ENCODE measurements at places on chromosomes 7 and 10. TPM values are rescaled to one million over a fixed set of nuclear protein-coding genes. Genes with fewer than 3 reads are reported as not detected.

GRCh38 chr7:55022002-55022985 is 3.5 kb downstream of the EGFR start:
- DNase-seq: no peak

DNA sequence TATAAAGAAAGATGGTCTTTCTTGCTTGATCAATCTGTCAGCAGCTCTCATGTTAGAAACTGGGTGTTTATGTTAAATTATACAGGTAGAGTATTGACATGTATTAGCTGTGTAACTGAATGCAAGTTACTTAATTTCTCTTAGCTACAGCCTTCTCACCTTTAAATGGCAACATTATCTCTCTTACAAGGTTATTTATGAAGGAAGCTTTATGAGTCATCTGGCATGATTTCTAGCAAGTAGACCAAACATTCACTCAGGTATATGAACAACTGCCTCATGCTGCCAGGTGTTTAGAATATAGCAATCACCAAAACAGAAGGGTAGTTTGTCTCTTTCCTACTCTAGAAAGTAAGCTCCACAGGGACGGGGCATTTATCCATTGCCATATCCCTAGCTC is 8.5 kb downstream of the ARL4A start:
- DNase-seq: no peak

DNA sequence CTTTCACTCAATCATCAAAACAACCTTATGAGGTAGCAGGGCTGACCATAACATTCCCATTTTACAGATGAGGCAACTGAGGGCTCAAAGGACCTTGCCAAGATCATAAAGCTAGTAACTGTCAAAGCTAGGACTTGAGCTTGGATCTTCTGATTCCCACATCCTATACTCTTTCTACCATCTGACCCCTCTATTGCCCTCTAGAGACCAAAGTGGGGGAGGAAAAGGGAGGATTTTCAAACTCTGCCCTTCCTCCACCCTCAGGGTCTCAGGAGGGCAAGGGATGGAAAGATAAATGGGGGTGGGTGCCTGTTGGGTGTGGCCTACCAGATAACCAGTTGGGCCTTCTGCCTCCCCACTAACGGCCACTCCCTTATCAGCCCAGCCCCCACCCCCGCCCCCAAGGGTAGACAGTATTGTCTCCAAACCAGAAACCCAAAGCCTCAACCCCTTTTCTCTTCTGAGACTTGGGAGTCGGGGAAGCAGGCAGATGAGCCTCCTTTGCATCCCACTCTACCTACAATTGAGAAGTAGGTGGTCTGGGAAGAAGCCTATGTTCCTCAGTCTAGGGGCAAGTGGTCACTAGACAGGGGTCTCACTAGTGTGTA is 7.9 kb downstream of the LDB1 start:
- no peak for DNase-seq

DNA sequence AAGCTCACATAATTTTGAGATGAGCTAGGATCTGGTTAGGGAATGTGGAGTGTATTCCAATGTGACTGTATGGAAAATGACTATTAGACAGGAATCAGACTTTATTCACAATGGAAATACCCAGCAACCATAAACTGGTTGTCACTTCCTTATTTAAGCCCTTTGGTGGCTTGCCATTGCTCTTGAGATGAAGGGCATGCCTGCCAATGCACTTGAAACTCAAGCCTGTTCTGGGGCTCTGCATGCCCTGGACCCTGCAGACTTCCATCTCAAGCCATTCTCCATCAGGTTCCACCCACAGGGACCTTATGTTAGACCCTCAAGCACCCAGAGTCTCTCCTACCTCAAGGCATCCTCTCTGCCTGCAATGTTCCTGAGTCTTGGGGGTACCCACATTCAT is 145.5 kb downstream of the MPP7 start:
- no peak for DNase-seq

TMEM243 gene
- 21.3 TPM for polyA plus RNA-seq

MPP7 gene
- 6.0 TPM for polyA plus RNA-seq

- DNase-seq: no peak
Measured at GRCh38 chr7:127473409-127473808, 80.9 kb upstream of the ZNF800 start.

DNA sequence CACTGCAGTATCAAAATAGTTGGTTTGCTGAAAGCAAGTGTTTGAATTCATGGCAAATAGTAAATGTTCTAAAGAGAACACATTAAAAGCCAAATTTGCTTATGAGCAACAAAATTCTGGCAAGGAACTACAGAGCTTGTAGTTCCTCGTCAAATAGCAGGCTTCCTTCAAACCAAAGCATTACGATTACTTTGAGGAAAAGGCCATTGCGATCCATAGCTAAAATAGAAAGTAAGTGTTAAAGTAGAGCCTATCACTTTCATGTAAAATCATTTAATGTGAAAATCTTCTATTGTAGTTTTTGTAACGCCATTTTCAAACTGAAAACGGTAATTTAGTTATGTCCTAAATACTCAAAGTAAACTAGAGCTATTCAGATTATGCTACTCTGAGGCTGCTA is 20.1 kb downstream of the CACNA2D1 start:
- no peak for DNase-seq

GRCh38 chr7:66549466-66549865 is 79.2 kb upstream of the KCTD7 start:
- no peak for DNase-seq

DNA sequence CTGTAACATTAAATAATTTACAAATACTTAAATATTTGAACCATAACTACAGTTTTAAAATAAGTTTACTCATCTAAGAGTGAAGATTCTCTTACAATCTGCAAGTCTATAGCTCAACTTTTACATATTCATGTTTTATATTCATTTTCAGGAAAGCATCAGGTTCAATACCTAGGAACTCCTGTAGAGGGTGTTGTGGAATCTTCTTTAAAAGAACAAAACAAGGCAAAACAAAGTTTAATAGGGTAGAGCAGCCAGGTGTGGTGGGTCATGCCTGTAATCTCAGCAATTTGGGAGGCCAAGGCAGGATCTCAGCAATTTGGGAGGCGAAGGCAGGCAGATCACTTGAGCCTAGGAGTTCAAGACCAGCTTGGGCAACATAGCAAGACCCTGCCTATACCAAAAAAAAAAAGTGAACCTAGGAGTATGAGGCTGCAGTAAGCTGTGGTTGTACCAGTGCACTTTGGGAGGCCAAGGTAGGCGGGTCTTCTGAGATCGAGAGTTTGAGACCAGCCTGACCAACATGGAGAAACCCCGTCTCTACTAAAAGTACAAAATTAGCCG is 45.1 kb downstream of the ST8SIA6 start:
- no peak for DNase-seq

- no peak for DNase-seq
Measured at GRCh38 chr7:21617513-21617912, 74.7 kb downstream of the DNAH11 start.
